Tongue (tissue), 3 donors: ENCODE measurements at places on chromosomes 11 and 22.

DNA sequence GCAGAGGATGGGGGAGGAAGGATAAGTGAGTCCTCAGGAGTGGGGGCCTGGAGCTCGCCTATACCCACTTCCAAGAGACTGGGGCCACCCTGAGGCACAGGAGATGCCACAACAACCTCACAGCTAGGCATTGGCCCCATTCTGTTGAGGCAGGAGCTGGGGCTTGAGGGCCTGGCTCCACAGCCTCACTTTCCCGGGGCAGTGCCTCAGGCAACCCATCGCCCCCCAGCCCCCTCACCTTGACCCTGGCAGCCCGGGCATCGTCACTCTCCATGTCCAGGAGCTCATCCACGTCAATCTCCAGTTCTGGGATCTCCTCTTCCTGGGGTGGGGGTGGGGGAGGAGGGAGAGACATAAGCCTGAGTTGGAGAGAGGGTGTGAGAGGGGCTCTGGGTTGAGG lies 1.8 kb downstream of the PPP1R14B start:
- DNase-seq = no peak

- no peak for DNase-seq
Observed at GRCh38 chr22:39569066-39569465, 1.5 kb upstream of the CACNA1I start.

- no peak for DNase-seq
Observed at GRCh38 chr22:49933236-49934159, 15.1 kb downstream of the CRELD2 start.

- DNase-seq = no peak
Observed at GRCh38 chr22:28716686-28717085, 24.9 kb downstream of the CHEK2 start.

DNA sequence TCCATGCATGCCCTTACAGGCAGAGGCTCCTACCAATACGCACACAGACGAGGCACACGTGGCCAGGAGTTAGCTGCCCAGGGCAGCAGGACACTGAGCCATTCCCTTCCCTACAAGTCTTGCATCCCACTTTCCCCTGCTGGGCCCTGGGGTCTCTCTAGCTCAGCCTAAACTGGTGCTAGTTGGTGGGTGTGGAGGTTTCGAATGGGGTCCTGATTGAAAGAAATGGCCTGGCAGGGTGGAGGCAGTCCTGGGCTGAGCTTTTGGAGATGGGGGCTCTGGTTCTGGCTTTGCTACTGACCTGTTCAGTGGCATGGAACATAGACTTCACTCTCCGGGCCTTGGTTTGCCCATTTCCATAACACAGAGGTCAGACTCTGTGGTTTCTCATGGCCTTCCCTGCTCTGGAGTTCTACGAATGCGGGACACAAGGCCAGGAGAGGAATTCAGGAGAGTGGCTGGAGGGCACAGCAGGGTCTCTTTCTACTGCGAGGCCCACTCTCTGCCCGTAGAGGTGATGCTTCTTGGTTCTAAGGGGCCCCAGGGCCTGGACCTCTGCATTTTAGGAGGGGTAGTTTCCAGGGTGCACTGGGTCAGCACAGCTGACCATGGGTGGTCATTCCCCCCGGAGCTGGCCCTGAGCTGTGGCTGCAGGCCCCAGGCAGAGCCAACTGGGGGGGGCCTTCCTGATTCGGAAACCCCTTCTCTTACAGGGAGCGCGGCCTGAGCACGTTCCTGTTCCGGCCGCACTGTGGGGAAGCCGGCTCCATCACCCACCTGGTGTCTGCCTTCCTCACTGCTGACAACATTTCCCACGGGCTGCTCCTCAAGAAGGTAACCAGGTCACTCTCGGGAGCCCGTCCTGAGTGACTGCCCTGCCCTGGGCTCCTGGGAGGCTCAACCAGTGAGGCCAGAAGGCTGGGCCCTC lies 40.0 kb downstream of the RNF141 start:
- no peak for DNase-seq

GRCh38 chr11:3859373-3859881 lies 4.0 kb downstream of the STIM1 start:
- DNase-seq = peak; percentile 75

DNA sequence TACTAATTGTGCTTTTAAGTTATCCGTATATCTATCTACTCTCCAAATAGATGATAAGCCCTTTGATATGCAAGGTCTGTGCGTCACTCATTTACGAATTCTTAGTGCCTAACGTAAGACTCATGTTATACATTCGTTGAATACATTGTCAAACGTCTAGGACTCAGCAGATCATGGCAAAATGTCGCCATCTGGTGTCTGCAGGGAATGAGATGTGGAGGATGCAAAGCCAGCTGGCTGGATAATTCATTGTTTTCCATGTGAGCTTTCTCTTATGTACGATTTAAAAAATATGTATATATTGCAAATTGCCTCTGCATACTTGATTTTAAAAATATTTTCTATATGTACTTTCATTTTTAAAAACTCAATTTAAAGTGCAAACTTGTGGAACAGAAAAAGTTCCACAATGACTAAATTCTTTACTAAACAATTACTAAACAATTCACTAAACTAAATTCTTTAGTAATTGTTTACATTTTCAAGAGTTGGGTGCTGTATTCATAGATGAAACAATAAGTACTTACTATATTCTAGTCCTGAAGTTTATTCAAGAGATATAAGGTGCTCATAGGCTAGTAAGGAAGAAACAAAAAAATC lies 33.8 kb downstream of the ZNF202 start:
- DNase-seq = peak; percentile 89

DNA sequence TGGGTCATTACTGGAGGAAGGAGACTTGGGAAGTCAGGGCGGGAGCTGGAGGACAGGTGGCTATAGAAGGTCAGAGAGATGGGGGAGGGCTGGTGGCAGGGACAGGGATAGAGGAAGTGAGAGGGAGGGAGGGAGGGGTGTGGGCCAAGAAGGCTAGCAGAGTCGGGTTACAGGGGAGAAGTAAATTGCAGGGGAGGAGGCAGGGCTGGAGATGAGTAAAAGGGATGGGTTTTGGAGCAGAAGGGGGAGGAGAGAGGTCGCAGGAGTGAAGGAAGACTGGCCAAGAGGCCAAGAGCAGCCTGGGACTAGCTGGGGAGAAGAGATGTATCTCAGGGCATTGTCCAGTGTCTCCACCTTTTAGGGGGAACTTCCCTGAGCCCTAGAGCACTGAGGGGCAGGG lies 33.0 kb downstream of the LRRC10B start:
- DNase-seq = peak; percentile 51

GRCh38 chr22:45475851-45476514 lies 26.7 kb upstream of the FBLN1 start:
- no peak for DNase-seq

DNA sequence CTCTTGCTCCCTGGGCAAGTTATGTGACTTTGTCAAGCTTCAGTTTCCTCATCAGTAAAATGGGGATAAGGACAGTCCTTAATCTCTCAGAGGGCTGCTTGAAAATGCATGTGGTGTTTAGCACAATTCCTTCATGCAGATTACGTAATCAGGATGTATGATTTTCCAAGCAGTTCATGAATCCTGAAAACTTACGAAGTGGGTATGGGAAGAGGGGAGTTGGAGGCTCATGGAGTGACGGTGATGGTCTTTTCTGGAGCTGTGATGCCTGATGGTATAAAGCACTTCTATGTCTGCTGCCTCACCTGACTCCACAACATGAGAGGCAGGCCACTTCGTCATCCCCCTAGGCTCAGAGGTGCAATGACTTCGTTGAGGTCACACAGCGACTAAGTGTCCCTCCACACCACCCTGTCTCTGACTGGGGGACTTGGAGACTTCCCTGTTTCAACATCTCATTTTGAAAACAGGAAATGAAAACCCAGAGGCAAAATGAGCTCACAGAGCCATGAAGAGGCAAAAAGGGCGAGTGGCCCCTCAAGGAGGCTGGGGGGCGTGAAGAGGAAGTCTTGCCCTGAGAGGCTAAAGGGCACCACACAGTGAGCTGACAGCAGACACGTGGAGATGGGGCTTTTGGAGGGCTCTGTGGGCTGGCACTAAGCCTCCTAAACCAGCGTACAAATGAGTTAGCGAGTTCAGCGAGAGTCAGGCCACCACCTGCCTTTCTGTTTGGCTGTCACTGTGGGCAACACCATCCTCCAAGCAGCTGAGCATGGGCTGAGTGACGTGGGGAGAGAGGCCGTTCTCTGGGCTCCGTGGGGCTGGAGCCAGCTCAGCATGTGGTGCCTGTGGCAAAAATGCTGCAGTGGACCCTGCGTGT lies 10.1 kb downstream of the MCM5 start:
- DNase-seq = peak; percentile 55

- DNase-seq = peak; percentile 67
Observed at GRCh38 chr11:113796663-113797259, 17.2 kb downstream of the CLDN25 start.

DNA sequence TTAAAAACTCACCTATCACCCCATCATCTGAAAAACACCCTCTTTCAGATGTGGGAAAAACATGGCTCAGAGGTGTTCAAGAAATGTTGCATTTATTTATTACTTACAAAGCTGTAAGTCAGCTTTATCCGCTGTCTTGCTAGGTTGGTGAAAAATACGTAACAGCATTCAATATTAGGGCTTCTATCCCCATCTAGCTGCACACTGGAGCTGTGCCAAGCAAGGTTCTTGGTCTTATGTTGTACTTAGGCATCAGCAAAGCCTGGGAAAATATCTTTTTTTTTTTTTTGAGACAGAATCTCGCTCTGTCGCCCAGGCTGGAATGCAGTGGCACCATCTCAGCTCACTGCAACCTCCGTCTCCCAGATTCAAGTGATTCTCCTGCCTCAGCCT lies 7.5 kb downstream of the SERPING1 start:
- DNase-seq = no peak

DNA sequence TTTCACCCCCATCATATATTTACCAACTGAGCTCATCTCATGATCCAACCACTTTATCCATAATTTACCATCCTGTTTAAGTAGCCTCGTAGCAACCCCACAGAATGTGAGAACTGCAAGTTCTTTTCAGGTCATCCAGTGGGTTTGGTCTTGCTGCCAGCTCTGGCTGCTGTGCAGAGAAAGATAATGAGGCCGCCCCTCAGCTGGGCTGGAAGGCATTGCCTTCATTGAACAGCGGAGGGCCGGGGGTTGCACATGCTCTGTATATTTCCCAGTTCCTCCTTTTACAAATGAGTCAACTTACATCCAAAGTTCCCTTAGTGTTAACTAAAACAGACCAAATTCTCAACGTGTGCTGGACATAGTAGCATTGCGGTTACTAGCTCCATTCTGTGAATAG lies 96.7 kb downstream of the SYN3 start:
- no peak for DNase-seq

DNA sequence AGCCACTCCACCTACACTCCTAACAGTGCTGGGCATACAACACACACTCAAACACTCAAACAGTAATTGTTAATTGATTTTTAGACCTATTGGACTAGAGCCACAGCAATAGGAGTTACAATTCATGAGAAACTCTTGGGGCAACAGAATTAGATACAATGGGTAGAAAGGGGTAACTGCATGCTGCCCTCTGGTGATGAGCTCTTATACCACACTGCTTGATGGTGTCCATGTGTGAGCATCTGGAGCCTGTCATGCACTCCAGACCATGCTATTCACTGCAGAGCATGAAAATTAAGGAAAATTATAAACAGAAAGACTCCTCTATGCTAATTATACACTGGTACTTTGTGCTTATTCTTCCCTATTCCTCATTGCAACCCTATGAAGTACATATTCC lies 975.5 kb upstream of the CCDC90B start:
- DNase-seq = no peak

DNA sequence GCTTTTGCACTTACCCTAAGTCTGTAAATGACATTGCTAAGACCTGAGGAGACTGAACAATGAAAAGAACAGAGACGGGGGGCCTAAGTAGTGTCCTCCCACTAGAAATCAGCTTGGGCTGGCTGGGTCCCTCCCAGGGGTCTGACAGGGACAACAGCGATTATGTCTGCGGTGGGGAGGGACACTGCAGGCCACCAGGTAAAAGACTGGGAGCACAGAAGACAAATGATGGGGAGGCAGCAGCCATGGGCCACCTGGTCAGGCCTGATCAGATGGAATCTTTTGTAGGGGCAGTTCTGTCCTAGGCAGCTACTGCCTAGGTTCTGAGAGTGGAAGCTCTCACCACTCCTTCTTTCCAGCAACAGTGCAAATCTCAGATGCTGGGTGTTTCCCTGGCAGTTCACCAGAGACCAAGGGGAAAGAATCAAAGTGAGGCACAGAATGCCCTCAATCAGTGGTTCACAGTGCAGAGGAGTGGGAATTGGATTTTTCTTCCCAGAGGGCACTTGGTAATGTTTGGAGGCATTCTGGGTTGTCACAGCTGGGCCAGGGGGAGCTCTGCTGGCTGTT lies 59.1 kb upstream of the GNAZ start:
- DNase-seq = no peak

DNA sequence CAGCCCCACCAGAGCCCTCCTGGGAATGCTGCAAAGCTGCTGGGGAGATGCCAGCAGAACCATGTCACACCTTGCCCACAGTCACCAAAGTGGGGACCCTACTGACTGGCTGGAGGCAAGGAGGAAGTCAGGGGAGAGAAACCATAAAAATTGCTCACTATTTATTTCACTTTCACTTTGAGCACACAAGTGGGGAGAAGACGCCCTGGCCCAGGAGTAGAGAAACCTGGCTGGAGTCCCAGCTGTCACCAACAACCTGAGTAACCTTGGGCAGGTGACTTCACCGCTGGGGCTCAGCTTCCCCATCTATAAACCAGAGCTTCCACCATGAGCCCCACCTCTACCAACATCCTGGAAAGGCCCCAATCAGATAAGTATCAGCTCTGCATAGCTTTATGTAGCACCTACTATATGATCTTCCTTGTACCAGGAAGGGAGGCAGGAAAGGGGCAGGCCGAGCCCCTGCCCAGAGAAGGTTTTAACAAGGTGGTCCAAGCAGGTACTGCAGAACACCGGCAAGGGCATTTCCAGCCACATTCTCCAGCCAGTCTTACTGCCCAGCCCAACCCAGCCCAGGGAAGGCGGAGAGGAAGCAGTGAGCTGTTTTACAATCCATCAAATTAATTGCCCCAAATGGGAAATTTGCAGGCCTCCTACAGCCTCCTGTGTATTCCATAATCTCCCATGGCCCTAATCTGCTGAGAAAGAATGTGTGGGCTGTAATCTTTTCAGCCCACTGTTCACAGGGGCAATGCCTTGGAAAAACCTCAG lies 27.6 kb downstream of the PLEKHA7 start:
- no peak for DNase-seq

GRCh38 chr11:47553406-47553743 lies 443 bp upstream of the CELF1 start:
- no peak for DNase-seq

GRCh38 chr11:62923601-62924411 lies 2.6 kb upstream of the CHRM1 start:
- peak; percentile 66 for DNase-seq

DNA sequence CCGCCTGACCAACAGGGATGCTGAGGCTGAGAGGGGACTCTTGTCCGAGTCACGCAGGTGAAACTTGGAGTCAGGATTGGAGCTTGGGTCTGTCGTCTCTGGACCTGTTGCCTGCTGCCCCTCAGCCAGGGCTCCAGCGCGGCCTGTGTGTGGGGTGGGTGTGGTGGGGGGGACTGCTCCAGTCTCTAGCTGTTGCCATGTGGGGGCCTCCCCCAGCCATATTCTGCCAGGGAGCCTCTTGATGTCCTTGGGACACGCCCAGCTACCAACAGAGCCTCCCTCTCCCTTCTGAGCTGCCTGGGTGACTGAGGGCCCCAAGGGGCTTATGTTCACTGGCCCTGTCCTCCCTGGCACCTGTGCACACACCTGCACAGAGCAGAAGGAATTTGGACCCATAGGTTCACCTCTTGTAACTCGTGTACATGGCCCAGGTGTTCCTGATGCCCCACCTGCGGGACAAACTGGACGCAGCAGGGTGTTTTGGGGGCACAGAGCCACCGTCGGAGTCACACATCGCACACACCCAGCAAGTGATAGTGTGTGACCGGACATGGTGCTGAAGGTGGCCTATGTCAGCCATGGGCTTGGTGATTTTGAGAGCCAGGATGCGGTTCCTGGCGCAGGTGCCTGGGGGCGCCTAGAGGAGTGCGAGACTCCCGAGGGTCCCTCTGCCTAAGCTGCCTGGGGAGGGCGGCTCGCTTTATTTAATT lies 252.3 kb downstream of the TBC1D22A start:
- DNase-seq = no peak
